Adrenal gland (tissue), 19 donors: ENCODE measurements at places on chromosomes 7 and 10. TPM values are rescaled to one million over a fixed set of nuclear protein-coding genes. Genes with fewer than 3 reads are reported as not detected.

The OR2A1 gene
- total RNA-seq, result 0.14 TPM

The SPDYE3 gene
- total RNA-seq, result not detected

The PNLIPRP3 gene
- total RNA-seq, result not detected

The PMS2 gene
- 14.9 TPM for total RNA-seq

The SUN3 gene
- total RNA-seq, result not detected

The C10orf105 gene
- 0.08 TPM for total RNA-seq
